ENCODE measurements at places on chromosomes 1 and 21.

DNA sequence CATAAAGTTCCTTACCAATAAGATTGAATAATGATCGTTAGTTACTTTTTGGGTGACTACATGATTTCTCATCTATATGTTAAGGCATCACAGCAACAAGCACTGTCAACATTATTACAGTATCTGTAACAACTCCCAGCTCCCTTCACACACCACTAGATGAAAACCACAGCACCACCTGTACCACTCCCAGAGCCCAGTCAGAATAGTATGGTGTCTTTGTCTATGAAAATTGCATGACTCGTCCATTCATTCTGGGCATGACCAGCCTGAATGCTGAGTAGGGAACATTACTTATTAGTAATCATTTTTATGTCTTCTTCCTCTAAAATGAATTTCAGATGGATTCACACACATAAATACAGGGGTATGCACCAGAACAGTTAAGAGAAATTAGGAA lies 7.0 kb downstream of the OLFML2B start:
- DNase-seq = no peak
- peaks cover 75% of the 10 kb centered on the region for H3K36me3 ChIP-seq
- H3K4me3 ChIP-seq = no peak overlapping the region
- H3K27ac ChIP-seq = no peak overlapping the region

DNA sequence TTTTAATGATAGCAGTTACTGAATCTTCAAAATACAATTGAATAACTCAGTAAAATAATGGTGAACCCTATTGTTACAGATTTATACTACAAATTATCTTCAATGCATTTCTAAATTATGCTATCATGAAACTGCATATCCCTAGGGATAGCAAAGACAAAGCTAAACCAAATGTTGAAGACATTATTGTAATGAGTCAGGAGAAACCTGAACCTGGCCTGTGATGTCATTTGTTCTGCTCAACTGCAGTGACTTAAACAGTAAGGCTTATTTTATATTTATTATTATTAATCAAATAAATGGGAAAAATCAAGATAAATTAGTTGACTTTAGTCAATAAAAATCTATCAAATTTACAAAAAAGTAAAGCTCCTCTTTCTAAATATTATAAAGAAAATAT lies 100.3 kb downstream of the UCHL5 start:
- H3K4me1 ChIP-seq = peaks cover 8% of the 10 kb centered on the region
- H3K27me3 ChIP-seq = peaks cover 6% of the 10 kb centered on the region
- DNase-seq = no peak
- H3K4me3 ChIP-seq = no peak overlapping the region
- no peak overlapping the region for H3K27ac ChIP-seq

DNA sequence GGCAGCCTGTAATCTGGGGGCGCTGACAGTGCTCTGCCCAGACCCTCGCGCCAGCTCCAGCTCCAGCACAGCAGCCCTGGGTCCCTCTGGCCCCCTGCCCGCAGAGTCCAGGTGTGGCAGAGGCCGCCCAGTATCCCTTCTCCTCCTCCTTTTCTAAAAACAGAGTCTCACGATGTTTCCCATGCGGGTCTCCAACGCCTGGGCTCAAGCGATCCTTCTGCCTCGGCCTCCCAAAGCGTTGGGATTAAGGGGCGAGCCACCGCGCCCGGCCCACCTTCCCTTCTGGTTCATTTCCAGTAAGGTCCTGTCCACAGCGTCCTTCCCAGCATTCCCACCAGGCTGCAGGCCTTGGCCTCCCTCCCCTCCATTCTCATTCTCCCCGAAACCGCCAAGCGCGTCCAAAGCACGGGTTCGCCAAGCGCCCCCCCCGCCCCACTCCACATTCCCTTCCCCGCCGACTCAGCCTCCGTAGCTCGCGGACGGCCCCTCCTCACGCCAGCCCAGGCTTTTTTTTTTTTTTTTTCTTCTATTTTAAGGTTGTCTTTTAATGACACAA lies 2.0 kb upstream of the PCBP3 start:
- H3K4me1 ChIP-seq = no peaks in the 10 kb centered on the region
- no peaks in the 10 kb centered on the region for H3K36me3 ChIP-seq
- H3K4me3 ChIP-seq = peak overlapping the region; percentile 25
- peaks cover 66% of the 10 kb centered on the region for H3K27me3 ChIP-seq
- no peak for DNase-seq

DNA sequence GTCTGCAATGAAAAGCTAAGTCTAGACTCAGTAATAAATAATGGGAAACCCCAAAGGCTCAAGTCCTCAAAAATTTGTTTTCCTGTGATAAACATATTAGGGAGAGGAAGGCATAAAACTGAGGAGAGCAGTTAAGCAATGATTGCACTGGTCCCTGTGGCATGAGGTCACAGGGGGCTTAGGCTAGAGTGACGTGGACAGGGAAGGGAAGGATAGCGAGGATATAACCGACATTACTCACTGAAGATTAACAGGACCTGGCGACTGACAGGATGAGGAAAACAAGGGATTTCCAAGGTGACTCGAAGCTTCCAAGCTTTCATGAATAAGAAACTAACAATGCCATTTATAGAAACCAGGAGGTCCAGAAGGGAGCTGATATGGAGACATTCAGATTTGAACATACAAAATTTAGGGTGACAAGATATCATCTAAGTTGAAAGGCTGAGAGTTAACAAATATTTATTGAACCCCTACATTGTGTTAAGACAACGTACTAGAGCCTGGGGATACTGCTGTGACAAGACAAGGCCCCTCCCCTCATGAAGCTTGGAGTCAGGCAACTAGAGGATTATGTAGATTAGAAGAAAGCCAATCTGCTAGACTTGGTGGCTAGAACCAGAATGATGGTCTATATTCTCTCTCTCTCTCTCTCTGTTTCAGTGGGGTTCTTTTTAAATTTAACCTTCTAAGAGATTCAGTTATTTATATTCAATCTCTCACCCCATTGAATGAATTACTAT lies 33.2 kb upstream of the PKN2 start:
- H3K36me3 ChIP-seq = no peaks in the 10 kb centered on the region
- H3K4me1 ChIP-seq = peaks cover 28% of the 10 kb centered on the region
- no peak for DNase-seq
- H3K27ac ChIP-seq = peak overlapping the region; percentile 7
- no peaks in the 10 kb centered on the region for H3K27me3 ChIP-seq

DNA sequence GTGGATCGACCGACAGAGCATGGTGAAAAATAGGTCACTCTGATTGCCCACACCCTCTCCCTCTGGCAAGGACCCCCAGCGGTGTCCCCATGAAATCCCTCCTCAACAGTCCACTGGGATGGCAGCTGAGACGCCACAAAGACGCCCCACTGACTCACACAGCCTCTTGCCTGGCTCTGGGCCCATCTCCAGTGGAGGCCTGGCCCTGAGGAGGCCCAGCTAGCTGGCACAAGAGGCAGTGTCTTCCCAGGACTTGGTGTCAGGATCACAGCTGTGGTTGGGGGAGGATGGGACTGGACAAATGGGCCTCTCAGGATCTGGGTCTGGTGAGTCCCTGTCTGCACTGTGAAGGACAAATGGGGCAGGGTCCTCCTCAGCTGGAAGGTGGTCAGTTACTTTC lies 4.6 kb downstream of the ALX3 start:
- no peak overlapping the region for H3K4me3 ChIP-seq
- DNase-seq = no peak
- peaks cover 71% of the 10 kb centered on the region for H3K27me3 ChIP-seq
- H3K36me3 ChIP-seq = peaks cover 12% of the 10 kb centered on the region
- H3K4me1 ChIP-seq = peaks cover 40% of the 10 kb centered on the region

DNA sequence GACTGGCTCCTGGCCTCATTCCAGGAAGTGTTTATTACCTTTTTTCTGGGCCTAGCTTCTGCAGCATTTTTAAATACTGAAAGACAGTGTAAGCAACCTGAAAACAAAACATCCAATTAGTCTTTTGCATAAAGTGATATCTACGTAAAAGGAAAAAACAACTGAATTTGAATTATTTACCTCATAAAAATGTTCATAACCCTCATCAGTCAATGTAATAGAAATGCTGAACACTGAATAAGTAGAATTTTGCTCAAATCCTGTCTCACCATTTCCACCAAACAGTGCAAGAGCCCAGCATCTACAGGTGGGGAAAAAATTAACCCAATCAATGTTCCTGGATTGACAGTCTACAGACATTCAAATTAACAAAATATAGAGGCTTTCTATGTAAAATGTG lies 64.0 kb downstream of the NRDC start:
- H3K4me3 ChIP-seq = no peak overlapping the region
- no peak for DNase-seq
- no peak overlapping the region for H3K27ac ChIP-seq
- H3K36me3 ChIP-seq = peaks cover 29% of the 10 kb centered on the region

DNA sequence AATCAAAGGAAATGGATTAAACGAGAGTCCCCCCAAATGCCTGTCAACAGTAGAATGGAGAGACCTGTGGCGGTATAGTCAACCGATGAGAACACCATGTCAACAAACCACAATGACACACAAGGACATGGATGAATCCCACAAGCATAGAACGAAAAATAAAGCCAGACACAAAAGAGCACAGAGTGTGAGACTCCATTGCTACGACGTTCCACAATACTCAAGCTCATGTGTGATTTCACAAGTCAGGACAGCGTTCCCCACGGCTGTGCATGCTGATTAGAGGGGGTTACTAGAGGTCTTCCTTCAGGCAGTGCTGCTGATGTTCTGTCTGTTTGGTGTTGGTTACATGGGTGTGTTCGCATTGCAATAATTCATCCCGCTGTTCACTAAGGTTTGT lies 5.8 kb upstream of the PLA2G2D start:
- peaks cover 17% of the 10 kb centered on the region for H3K27me3 ChIP-seq
- no peak for DNase-seq
- no peaks in the 10 kb centered on the region for H3K36me3 ChIP-seq
- H3K4me3 ChIP-seq = no peak overlapping the region
